ENCODE measurements at places on chromosomes 12 and 14. TPM values are rescaled to one million over a fixed set of nuclear protein-coding genes. Genes with fewer than 3 reads are reported as not detected.

GRCh38 chr12:54612225-54612750 lies 22.4 kb downstream of the LACRT start:
- no peak for DNase-seq
- no peaks in the 10 kb centered on the region for H3K36me3 ChIP-seq
- H3K4me3 ChIP-seq, result no peak overlapping the region
- no peak overlapping the region for H3K27ac ChIP-seq

DNA sequence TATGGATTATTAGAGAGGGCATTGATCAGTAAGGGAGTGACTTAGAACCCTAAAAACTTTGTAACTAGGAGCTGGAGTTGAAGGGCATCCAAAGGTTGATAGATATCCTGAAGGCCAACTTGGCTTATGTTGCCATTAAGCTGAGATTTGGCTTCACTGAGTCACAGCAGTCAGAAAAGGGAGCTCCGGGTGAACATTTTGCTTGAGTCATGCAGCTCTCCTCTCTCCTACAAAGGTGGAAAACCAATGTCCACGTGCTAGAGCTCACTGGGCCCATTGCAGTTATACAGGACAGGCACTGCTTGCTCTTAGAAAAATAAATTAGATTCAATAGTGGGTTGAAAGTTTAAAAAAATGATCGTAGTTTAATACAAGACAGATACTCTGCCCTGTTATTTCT lies 87.3 kb upstream of the LRIG3 start:
- no peaks in the 10 kb centered on the region for H3K27me3 ChIP-seq
- H3K4me3 ChIP-seq, result no peak overlapping the region
- no peaks in the 10 kb centered on the region for H3K4me1 ChIP-seq

The POLE2 gene
- total RNA-seq, result 24.1 TPM

The M6PR gene
- total RNA-seq, result 211 TPM
